Osteocyte (in vitro differentiated cells): ENCODE measurements at places on chromosomes 2 and 18. TPM values are rescaled to one million over a fixed set of nuclear protein-coding genes. Genes with fewer than 3 reads are reported as not detected.

DNA sequence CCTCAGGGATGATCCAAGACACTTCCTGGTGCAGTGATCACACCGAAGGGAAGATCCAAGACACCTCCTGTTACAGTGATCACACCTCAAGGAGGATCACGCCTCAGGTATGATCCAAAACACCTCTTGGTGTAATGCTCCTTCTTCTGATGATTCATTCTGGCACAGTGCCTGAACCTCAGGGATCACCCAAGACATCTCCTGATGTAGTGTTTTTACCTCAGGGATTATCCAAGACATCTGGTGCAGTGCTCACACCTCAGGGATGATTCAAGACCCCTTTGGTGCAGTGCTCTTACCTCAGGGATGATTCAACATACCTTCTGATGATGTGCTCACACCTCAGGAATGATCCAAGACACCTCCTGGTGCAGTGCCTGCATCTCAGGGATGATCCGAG lies 124.4 kb downstream of the ASB1 start:
- DNase-seq, result no peak

GRCh38 chr2:155310589-155310988 lies 612.1 kb downstream of the KCNJ3 start:
- no peak for DNase-seq

- no peak for DNase-seq
Observed at GRCh38 chr2:163345795-163346573, 389.8 kb downstream of the FIGN start.

DNA sequence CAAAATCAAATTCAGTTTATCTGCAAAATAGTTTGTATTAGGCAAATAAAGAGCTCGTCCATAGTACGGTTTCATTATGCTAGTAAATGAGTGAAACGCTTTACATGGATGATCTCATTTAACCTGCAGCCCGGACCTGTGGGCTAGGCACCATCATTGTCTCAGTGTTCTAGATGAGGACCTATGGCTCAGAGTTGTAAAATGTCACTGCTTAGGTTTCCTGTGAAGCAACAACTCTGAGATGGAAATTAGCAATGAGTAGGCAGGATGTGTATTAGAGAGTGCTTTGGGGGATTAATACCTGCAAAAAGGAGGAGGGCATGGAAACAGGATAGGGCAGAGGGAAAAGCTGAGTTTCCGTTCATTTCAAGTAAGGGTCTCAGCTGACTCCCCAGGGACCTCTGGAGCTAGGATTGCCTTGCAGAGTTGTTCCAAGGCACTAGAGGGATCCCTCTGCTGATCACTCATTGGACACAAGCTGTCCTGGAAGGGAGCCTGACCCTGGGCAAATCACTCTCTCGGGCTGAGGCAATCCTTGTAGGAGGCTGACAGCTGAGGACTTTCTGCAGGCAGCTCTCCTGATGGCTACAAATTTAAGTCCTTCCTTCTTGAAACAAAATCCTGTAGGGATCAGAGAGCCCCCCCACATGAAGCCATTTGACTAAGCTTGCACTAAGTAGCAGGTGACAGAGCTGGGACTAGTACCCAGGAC lies 58.8 kb upstream of the SIX2 start:
- DNase-seq, result no peak

DNA sequence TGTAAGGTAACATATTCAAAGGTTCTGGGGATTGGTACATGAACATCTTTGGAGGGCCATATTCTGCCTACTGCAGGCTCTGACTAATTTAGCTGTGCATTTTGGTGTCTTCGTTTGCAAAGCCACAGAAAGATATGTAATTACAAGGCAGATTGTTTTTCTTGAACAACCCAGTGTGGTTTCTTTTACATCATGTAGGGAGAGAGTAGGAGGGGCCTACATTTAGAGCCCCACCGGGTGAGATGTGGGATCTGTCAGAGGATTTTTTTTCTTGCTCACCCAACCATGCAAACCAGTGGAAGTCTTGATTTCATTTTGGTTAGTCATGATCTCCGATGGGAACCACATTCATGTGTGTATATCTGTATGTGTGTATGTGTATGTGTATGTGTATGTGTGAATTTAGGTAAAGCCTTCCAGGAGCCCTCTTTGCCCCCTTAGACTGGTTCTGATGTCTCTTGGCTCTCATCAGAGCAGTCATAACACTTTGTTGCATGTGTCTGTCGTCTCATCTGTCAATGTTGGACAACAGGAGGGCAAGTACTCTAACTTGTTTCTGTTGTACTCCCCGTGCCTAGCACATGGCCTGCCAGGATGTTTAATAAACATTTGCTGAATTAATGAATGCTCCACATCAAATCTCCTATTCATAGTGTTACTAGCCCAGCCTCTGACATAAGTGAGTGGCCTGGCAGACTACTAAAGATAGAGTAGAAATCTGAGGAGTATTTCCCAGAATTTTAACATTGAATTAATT lies 239.9 kb downstream of the MTX2 start:
- no peak for DNase-seq

DNA sequence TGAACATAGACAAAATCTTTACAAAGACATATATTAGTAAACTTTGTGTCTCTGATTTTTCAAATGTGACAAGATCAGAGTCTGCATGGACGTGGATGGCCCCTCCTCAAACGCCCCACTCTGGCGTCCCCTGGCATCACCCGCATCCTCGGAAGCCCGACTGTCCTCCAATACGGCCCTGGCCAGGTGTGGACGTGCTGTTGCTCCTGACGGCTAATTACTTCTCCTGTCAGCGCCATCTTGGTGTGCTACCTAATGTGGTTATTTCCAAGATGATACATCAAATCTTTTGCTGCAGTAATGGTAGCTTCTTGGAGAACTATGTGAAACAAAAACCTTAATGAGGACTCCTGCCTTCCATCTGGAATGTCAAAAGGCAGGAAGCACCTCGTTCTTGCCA lies 747.4 kb upstream of the SALL3 start:
- DNase-seq, result no peak

GRCh38 chr18:6449213-6449612 lies 34.5 kb upstream of the L3MBTL4 start:
- DNase-seq, result no peak

DNA sequence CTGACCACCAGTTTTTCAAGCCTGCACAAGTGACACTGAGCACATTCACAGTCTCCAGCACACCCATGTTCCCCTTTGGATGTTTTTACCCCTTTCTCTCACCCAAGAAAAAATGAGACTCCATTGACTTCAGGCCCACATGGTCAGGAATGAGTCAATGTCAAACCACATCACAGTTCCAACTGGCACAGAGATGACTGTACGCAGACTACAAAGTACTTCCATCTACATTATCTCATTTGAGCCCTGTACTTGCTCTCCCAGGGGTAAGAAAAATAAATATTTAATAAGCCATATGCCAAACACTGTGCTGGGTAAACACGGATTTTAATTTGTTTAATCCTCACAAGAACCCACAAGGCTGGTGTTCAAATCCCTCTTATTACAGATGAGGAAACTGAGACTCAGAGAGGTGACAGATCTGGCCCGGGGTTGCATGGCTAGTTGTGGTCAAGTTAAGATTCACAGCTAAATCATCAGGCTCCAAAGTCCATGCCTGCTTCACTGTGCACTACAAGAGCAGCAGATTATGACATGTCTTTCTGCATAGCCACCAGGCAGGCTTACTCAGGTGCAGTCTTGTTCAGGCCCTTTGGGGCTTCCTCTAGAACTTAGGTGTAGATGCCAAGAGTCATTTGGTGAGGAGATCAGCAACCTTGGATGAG lies 106.1 kb downstream of the TXNL1 start:
- no peak for DNase-seq

GRCh38 chr2:43313642-43314017 lies 87.2 kb upstream of the ZFP36L2 start:
- DNase-seq, result no peak

- DNase-seq, result no peak
Observed at GRCh38 chr2:221255862-221256261, 316.2 kb downstream of the EPHA4 start.

The NT5C1B gene
- not detected in 2 replicates for total RNA-seq

The PUS10 gene
- total RNA-seq, result 6.0 and 7.7 TPM in 2 replicates

The OTOF gene
- not detected in 2 replicates for total RNA-seq

The LIMS4 gene
- 1.9 and 2.4 TPM in 2 replicates for total RNA-seq

The CNNM3 gene
- 20.9 and 22.4 TPM in 2 replicates for total RNA-seq

The GCG gene
- total RNA-seq, result 0.57 TPM in 1 of 2 replicates, not detected in the other
